ENCODE measurements at places on chromosomes 1 and 21.
A peak's percentile ranks its signal among the peaks of the same experiment; 100 is the strongest.

- H3K36me3 ChIP-seq, result no peaks in the 10 kb centered on the region
- H3K27ac ChIP-seq, result no peak overlapping the region
These were observed 99.5 kb downstream of the C4BPA start for GRCh38 chr1:207203541-207203940.

DNA sequence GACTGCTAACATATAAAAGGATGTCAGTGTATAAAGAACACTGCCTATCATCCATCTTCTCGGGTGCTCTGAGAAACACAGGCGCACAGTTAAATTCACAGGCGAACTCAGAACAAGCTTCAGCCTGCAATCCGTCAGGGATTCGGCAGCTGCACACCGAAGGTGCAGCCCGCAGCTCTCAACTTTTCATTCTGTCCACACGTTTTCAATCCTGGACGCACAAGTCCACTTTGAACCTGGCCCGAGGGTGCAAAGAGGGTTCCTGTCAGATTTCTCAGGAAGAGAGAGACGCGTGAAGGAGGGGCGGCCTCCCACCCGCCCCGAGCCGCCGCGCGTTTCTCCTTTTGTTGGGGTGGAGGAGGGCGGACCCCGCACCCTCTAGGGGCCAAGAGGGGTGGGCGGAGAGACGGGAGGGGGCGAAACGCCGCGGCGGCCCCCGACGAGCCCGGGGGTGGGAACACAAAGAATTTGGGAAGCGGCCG lies 724 bp downstream of the DOCK7 start:
- no peaks in the 10 kb centered on the region for H3K27me3 ChIP-seq
- H3K27ac ChIP-seq, result peak overlapping the region; percentile 95
- H3K4me1 ChIP-seq, result peaks cover 48% of the 10 kb centered on the region
- H3K36me3 ChIP-seq, result no peaks in the 10 kb centered on the region

- H3K4me3 ChIP-seq, result no peak overlapping the region
- no peak overlapping the region for H3K27ac ChIP-seq
- H3K27me3 ChIP-seq, result no peaks in the 10 kb centered on the region
- DNase-seq, result no peak
- H3K4me1 ChIP-seq, result no peaks in the 10 kb centered on the region
- H3K36me3 ChIP-seq, result no peaks in the 10 kb centered on the region
These were observed 64.6 kb downstream of the NMNAT2 start for GRCh38 chr1:183353597-183353996.

- H3K27me3 ChIP-seq, result no peaks in the 10 kb centered on the region
- H3K4me3 ChIP-seq, result no peak overlapping the region
- DNase-seq, result no peak
- H3K36me3 ChIP-seq, result peaks cover 83% of the 10 kb centered on the region
- no peak overlapping the region for H3K27ac ChIP-seq
These were observed 124.2 kb downstream of the MACF1 start for GRCh38 chr1:39328586-39329121.

DNA sequence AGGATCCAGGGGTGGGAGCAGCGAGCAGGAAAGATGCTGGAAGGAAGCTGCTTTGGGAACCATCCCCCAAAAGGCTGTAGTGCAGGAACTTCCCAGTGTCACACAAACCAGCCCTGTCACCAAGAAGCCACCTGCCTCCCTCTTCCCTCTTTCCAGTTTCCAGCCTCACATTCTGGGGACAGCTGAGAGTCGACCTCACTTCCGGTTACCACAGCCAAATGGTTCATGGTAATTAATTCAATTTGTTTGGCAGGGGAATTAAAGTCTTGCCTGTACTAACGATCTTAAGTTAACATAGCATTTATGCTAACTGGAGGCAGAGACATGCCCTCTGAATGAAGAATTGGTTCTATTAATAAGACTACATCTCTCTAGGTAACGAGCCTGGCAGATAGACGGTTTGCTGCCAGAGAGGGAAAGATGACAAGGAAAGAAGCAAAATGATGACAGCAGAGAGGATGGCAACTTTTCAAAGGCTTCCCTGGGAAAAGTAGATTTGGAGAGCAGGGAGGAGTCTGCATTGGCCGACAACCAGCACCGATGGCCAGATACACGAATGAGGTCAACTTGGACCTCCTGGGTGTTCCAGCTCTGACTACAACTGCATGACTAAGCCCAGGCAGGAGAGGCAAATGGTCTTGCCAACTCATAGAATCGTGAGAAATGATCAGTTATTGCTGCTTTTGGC lies 64.1 kb downstream of the TMCO4 start:
- H3K4me1 ChIP-seq, result no peaks in the 10 kb centered on the region
- peaks cover 21% of the 10 kb centered on the region for H3K27me3 ChIP-seq
- DNase-seq, result peak; percentile 92
- H3K36me3 ChIP-seq, result no peaks in the 10 kb centered on the region

DNA sequence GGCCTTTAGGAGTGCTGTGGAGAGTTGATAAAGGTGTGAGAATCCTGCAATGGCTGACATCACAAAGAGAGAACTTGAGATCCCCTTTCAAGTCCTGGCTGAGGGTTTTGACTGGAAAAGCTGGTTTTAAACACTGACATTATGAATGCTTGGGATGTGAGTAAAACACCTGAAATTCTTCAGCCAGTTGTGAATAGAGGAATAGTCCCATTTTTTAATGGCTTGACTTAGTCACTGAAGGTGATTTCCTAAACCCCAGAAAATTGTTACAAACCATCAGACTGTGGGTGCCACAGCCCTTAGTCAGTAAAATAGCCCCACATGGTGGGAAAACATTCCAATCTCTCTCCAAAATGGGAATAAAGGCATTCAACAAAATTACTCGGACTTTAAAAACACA lies 107.7 kb upstream of the LMO4 start:
- H3K27ac ChIP-seq, result no peak overlapping the region
- no peaks in the 10 kb centered on the region for H3K4me1 ChIP-seq
- no peaks in the 10 kb centered on the region for H3K36me3 ChIP-seq
- DNase-seq, result no peak

- no peaks in the 10 kb centered on the region for H3K27me3 ChIP-seq
- no peak overlapping the region for H3K27ac ChIP-seq
- DNase-seq, result peak; percentile 55
- H3K4me1 ChIP-seq, result peaks cover 7% of the 10 kb centered on the region
- H3K36me3 ChIP-seq, result peaks cover 10% of the 10 kb centered on the region
- H3K4me3 ChIP-seq, result no peak overlapping the region
These were observed 10.7 kb downstream of the LEPR start for GRCh38 chr1:65431111-65431705.

- no peak overlapping the region for H3K27ac ChIP-seq
- H3K27me3 ChIP-seq, result no peaks in the 10 kb centered on the region
- H3K4me1 ChIP-seq, result no peaks in the 10 kb centered on the region
- DNase-seq, result no peak
These were observed 302.3 kb downstream of the BACH1 start for GRCh38 chr21:29601047-29601446.

DNA sequence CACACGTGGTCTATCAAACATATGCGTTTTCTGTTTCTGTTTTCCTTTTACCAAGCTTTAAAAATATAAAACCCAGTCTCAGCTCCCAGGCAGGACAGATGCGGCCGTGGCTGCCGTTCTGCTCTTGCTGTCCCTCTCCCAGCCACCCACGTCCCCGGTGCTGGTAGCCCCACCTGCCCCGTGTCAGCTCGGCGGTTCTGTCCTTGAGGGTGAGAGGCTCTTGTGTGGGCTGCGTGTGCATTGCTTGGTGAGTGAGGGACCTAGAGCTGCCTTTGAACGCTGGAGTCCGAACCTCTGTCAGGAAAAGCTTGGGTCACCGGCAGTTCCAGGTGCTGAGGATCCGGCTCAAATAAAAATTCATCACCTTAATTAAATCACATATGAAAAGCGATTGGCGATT lies 4.4 kb downstream of the RER1 start:
- no peaks in the 10 kb centered on the region for H3K27me3 ChIP-seq
- peaks cover 37% of the 10 kb centered on the region for H3K36me3 ChIP-seq
- H3K4me1 ChIP-seq, result peaks cover 5% of the 10 kb centered on the region
- no peak overlapping the region for H3K27ac ChIP-seq
- no peak overlapping the region for H3K4me3 ChIP-seq

DNA sequence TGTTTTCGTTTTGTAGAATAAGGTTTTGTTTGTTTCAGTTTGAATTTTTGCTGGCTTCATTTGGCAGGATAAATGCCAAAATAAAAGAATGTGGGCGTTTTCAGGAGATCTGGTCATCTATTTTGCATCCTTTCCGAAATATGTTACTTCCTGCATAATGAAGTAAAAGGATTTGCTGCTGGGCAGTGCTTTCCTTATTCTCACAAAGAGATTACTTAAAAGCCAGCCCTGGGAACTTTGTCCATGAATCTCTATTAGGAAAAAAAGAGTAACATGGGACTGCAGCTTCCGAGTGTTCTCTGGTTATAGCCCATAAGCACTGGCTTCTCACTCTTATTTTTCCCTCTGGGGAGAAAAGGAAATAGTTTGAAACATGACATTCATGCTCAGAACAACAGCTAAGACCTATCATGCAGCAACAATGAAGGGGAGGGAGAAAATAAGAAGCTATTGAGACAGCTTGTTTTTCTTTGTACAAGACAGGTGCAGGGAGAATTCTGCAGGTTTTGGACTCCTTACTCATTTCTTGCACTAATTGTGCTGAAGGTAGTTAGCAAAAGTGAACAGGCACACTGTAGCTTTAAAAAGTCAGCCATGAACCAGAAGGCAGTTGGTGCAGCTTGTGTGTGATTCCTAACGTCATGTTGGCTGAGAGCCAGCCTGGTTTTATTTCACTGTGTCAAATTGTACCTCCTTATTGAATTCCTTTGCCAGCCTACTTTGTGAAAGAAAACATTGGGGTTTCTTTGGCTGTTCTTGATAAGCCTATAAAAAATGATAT lies at the start of gene SAMD13:
Gene SAMD13, plus strand, starts transcription at position 705 of the 781 bp plus-strand sequence. CDS start 1,527 bp downstream, outside the sequence.
- peaks cover 60% of the 10 kb centered on the region for H3K4me1 ChIP-seq
- H3K27ac ChIP-seq, result peak within 1 kb of the TSS; percentile 90
- no peaks in the 10 kb centered on the region for H3K36me3 ChIP-seq
- no peaks in the 10 kb centered on the region for H3K27me3 ChIP-seq

GRCh38 chr1:43766086-43766784 lies 58.9 kb downstream of the ST3GAL3 start:
- no peaks in the 10 kb centered on the region for H3K27me3 ChIP-seq
- H3K4me1 ChIP-seq, result peaks cover 43% of the 10 kb centered on the region
- no peak overlapping the region for H3K4me3 ChIP-seq
- no peak for DNase-seq
- H3K27ac ChIP-seq, result peak overlapping the region; percentile 84

DNA sequence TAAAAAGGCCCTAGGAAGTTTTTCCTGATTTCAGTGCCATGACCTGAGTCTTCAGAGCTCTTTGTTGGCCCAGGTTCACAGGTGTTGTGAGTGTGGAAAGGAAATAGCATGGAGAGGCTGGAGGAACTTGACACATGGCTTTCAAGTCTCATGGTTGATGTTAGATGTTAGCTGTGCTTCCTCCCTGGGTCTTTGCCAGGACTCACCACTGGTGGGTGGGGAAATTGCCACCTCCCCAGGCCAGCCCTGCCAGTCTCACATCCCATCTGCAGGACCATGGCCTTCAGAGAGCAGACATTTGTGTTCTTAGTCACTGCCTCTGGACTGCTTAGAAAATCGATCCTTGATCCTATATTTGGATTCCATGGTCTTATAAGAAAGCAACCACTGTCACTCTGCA lies 383.2 kb downstream of the DISC1 start:
- peaks cover 16% of the 10 kb centered on the region for H3K4me1 ChIP-seq
- H3K27ac ChIP-seq, result no peak overlapping the region
- no peak for DNase-seq
- H3K36me3 ChIP-seq, result no peaks in the 10 kb centered on the region
- H3K27me3 ChIP-seq, result no peaks in the 10 kb centered on the region

GRCh38 chr1:171683870-171684269 lies 31.4 kb upstream of the MYOC start:
- no peaks in the 10 kb centered on the region for H3K4me1 ChIP-seq
- no peaks in the 10 kb centered on the region for H3K36me3 ChIP-seq
- no peak overlapping the region for H3K4me3 ChIP-seq
- no peak for DNase-seq

GRCh38 chr1:52455686-52456085 lies 51.3 kb downstream of the PRPF38A start:
- H3K36me3 ChIP-seq, result peaks cover 22% of the 10 kb centered on the region
- H3K4me1 ChIP-seq, result no peaks in the 10 kb centered on the region
- H3K4me3 ChIP-seq, result no peak overlapping the region

GRCh38 chr1:29225361-29225760 lies 5.4 kb downstream of the MECR start:
- no peaks in the 10 kb centered on the region for H3K4me1 ChIP-seq
- H3K27me3 ChIP-seq, result no peaks in the 10 kb centered on the region
- H3K36me3 ChIP-seq, result no peaks in the 10 kb centered on the region
- DNase-seq, result no peak
- H3K4me3 ChIP-seq, result no peak overlapping the region
- H3K27ac ChIP-seq, result no peak overlapping the region

- H3K36me3 ChIP-seq, result no peaks in the 10 kb centered on the region
- no peak overlapping the region for H3K4me3 ChIP-seq
- H3K27me3 ChIP-seq, result no peaks in the 10 kb centered on the region
- H3K4me1 ChIP-seq, result peaks cover 28% of the 10 kb centered on the region
- H3K27ac ChIP-seq, result no peak overlapping the region
These were observed 9.2 kb downstream of the POU2F1 start for GRCh38 chr1:167229719-167230385.

- H3K4me1 ChIP-seq, result peaks cover 33% of the 10 kb centered on the region
- no peaks in the 10 kb centered on the region for H3K36me3 ChIP-seq
- no peak for DNase-seq
These were observed 3.3 kb upstream of the ZBTB18 start for GRCh38 chr1:244047621-244048255.

- H3K27ac ChIP-seq, result no peak overlapping the region
- no peaks in the 10 kb centered on the region for H3K27me3 ChIP-seq
- no peak for DNase-seq
- H3K4me3 ChIP-seq, result no peak overlapping the region
- H3K4me1 ChIP-seq, result no peaks in the 10 kb centered on the region
These were observed 17.6 kb downstream of the HTR6 start for GRCh38 chr1:19682257-19682656.

GRCh38 chr1:198968866-198969265 lies 330.0 kb downstream of the PTPRC start:
- no peaks in the 10 kb centered on the region for H3K4me1 ChIP-seq
- no peak overlapping the region for H3K27ac ChIP-seq
- H3K27me3 ChIP-seq, result no peaks in the 10 kb centered on the region
- H3K36me3 ChIP-seq, result no peaks in the 10 kb centered on the region
- no peak for DNase-seq

GRCh38 chr1:9385801-9386573 lies 93.3 kb downstream of the SPSB1 start:
- DNase-seq, result no peak
- no peak overlapping the region for H3K4me3 ChIP-seq
- H3K4me1 ChIP-seq, result peaks cover 3% of the 10 kb centered on the region
- H3K27ac ChIP-seq, result no peak overlapping the region
